T-helper 2 cell (primary cell): ENCODE measurements at places on chromosomes 3 and 15.
A peak's percentile ranks its signal among the peaks of the same experiment; 100 is the strongest.

GRCh38 chr15:51621936-51622603, 501 bp downstream of the DMXL2 start:
- no peak for DNase-seq

GRCh38 chr15:28895146-28895545, 9.4 kb downstream of the APBA2 start:
- DNase-seq: no peak

GRCh38 chr3:41581700-41582099, 380.2 kb downstream of the ULK4 start:
- no peak for DNase-seq

DNA sequence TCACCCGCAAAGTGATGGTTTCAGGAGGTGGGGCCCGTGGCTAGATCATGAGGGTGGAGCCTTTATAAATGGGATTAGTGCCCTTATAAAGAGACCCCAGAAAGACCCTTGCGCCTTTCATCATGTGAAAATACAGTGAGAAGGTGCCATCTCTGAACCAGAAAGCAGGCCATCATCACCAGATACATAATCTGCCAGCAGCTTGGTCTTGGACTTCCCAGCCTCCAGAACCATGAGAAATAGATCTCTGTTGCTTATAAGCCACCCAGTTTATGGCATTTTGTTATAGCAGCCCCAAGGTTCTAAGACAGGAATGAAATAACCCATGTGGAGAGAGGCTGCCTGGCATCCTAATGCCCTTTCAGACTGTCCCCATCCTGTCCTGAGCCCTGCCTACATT, 127.8 kb upstream of the SMAD3 start:
- no peak for DNase-seq

GRCh38 chr15:85030301-85030929, 48.8 kb downstream of the PDE8A start:
- no peak for DNase-seq

- DNase-seq: no peak
These were observed 8.4 kb downstream of the SHF start for GRCh38 chr15:45179221-45179985.

- DNase-seq: no peak
These were observed 508.6 kb downstream of the SHQ1 start for GRCh38 chr3:72339670-72340030.

DNA sequence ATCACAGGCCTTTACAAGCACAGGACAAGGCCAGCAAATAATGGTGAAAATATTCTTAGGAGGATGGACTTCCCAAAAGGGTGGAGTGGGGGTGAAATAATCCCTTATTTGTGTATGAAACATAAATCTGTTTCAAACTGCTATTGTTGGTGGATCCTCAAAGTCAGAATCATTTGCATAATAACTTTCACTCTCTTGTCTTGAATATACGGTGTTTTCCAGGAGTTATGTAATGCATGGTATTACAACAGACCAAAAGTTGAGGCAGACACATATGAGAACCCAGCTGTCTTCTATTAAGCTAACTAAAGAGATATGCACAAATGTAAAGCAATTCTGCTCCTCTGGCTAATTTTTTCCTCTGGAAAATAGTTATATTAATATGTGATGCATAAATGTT, 57.7 kb downstream of the PRTG start:
- no peak for DNase-seq

- no peak for DNase-seq
These were observed 103.0 kb downstream of the GBE1 start for GRCh38 chr3:81658322-81658997.

GRCh38 chr15:36882487-36883131, 217.7 kb downstream of the MEIS2 start:
- peak; percentile 2 for DNase-seq

DNA sequence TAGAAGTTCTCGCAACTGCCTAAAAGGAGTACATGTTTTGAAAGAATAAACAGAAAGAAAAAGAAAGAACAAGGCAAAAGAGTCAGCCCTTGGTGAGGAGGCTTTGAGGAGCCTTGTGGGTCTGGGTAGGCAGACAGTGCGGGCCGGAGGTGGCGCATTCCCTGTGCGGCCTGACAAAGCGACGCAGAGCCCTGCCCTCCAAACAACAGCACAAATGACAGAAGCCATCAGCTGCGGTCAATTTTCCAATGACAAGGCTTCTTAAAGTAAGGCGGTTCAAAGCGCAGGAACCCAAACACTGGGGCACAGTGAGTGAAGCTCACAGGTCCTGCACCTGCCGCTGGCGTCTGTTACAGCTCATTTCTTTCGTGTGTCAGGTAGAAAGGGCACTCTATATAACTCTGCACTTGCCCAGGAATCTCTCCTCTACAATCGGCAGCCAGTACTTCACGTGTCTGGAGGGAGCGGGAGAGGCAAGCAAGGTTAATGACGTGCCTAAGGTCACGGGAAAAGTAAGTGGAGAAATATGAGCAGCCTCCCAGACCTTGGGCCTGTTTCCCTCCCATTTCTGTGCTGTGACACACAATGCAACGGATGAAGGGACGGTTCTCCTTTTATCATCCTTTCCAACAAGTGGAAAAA, 178.1 kb downstream of the OPA1 start:
- DNase-seq: no peak

DNA sequence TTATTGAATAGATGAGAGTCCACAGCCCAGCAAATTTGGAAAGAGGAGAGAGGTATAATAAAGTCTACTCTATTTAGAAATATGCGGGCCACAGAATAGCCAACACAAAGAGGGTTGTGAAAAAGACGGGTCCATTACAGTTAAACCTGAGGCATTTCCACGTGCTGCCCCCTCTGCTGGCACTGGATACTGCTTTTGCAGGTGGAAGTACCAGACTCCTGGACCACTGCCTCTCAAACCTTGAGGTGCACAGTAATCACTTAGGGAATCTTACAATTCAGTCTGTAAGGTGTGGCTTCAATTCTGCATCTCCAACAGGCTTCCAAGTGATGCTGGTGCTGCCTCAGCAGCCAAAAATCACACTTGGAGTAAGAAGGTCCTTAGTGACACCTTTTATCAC, 3.0 kb upstream of the TFDP2 start:
- DNase-seq: no peak

DNA sequence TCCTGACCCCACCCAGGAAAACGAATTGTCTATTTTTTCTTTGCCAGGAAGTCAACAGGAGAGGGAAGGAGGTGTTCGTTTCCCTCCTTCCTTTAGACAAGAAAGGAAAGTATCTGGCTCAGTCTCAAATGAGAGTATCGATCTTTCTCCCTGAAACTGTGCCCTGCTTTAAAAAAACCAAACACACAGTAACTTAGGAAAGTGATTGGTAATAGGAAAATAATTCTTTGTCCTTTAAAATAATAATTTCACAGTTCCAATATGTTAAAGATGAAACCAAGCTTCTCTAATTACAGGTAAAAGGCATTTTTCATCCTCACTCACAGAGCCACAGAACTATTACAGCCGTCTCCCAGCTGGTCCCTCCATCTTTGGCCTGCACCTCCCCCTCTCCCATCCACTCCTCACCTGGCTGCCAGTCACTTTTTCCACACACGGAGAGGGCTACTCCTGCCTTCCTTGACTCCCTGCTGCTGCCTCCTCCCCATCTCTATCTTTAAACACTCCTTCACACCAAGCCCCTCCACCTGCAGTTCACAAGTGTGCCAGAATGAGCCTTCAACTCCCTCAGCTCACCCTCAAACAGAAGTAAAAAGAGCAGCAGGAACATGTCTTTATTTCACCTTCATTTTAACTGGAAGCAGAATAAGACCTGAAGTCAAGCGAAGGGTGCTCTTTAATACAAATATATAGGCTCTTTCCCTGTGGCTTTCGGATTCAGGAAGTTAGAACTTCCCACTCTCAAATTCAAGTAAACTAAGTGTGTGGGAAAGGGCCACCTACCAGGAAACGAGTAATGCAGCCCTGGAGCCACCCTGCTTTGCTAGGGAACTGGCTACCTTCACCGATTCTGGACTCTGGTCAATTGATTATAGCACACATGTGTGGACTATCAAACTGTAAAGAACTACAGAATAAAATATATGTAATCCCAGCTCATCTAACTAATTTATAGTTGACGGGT, 116.4 kb downstream of the SENP2 start:
- DNase-seq: no peak

DNA sequence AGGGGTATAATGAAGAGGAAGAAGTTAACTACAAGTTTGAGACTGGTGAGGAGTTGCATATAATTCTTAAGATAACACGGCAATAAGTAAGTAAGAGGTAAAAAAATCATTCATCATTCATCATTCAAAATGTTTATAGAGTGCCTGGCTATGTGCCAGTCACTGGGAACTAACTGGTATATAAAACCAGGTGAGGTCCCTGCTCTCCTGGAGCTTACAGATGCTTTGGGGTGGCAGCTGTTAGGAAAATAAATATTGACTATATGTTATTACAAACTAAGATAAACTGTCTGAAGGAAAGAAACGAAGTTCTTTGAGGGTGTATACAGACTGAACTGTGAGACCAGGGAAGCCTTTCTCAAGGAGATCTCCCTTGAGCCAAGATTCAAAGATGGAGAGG, 2.9 kb downstream of the CASR start:
- no peak for DNase-seq

DNA sequence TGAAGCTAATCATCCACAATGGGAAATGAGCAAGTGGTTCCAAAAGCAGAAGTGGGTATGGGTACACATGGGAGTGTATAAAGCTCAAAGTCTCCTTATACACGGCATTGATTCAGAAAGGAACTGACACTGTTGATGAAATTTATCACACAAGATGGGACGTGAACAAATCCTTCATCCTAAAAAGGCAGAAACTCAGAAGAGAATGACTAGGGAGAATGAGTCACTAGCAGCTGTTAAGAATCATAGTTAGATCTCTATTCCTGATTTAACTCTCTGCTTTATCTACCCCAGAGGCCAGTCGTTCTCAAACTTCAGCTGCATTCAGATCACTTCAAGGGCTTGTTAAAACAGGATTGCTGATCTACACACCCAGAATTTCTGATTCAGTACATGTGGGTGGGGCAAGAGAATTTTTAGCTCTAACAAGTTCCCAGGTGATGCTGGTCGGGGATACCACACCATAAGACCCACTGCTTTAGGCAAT, 97.7 kb upstream of the PHLDB2 start:
- peak; percentile 3 for DNase-seq

- no peak for DNase-seq
These were observed 13.9 kb downstream of the EOMES start for GRCh38 chr3:27708250-27708649.

GRCh38 chr15:71440489-71441110, 325.3 kb downstream of the THSD4 start:
- DNase-seq: no peak

GRCh38 chr15:38005953-38006808, 71.7 kb downstream of the TMCO5A start:
- DNase-seq: no peak

GRCh38 chr3:125110016-125110875, 54.4 kb upstream of the HEG1 start:
- DNase-seq: no peak

GRCh38 chr3:68878322-68878721, 54.0 kb downstream of the TAFA4 start:
- DNase-seq: no peak

DNA sequence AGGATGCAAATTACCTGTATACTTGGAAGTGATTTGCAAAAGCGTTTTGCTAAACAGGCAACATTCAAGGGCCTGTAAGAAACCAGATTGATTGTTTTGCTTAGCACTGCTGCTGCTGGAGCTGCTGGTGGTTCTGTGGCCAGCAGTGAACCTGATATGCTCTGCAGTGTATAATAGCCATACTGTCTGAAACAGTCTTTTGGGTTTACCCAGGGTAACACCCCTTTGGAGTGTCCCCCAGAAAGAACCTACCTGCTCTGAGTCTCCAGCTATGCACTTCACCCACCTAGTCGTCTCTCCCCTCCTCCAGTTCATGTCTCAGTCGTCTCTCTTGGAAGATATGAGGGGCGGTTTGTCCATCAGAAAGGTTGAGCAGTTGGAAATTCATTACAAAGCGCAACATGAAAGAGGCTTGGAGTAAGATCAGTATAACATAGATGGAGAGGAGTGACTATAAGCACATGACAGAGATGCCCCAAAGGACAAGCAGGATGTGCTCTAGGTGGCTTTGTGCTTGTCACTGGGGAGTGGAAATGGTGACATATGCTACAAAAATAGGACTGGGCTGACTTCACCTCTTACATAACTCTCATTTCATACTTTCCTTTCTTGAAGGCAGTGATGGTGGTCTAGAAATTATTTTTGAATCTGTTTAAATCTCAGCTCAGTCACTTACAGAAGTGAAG, 3.8 kb downstream of the MKRN2 start:
- no peak for DNase-seq

DNA sequence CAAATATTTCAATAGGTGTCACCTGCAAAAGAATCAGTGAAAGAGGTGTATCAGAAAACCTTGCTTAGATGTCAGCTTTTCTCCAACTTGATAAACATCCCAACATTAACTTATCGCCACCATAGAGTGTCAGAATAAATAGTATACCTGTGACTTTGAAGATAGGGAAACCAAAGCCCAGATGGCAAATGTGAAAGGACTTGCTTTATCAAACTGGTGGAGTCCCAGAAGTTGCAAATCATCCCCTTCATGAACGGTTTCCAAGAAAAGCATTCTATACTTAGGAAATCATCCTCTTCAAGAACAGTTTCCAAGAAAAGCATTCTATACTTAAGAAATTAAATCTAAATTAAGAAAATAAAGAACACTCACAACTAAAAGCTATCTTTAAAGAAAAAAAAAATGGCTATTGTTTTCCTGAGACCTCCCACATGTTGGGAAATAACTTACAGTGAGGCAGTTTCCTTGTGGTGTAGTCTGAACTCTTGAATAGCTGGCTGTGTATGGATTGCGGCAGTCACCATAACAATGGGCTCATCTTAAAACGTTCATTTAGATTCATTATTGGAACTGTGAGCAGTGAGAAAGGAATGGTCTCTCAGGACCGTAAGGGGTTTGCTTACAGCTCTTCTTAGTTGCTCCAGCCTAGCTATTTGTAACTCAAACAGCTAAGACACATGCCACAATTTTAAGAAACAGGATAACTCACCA, 56.5 kb downstream of the GHSR start:
- DNase-seq: no peak

DNA sequence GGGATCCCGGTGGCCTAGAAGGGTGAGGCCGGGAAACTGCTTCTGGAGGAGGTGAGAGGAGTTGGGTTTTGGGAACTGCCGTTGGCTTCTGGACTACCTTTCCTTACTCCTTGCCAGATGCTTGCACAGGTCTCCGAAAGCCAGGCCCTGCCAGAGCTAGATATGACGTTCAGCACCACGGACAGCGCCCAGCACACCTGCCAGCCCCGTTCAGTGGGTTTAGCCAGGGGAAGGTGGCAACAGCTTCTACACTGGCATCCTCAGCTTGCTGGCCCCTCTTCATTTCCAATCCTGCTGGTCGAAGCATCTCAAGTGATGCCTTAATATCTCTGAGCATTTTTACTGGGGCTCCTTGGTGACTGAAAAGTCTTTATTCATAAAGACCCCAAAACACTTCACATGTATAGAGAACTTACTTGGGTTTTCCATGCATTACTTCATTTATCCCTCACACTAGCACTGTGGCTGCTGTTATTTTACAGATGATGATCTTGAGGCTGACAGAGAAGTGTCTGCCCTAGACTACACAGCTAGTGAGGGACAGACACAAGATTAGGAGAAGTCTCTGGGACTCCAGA, 21.9 kb downstream of the HCN4 start:
- DNase-seq: peak; percentile 33
